Activated naive CD4-positive, alpha-beta T cell (primary cell): ENCODE measurements at places on chromosomes 12 and 14.

DNA sequence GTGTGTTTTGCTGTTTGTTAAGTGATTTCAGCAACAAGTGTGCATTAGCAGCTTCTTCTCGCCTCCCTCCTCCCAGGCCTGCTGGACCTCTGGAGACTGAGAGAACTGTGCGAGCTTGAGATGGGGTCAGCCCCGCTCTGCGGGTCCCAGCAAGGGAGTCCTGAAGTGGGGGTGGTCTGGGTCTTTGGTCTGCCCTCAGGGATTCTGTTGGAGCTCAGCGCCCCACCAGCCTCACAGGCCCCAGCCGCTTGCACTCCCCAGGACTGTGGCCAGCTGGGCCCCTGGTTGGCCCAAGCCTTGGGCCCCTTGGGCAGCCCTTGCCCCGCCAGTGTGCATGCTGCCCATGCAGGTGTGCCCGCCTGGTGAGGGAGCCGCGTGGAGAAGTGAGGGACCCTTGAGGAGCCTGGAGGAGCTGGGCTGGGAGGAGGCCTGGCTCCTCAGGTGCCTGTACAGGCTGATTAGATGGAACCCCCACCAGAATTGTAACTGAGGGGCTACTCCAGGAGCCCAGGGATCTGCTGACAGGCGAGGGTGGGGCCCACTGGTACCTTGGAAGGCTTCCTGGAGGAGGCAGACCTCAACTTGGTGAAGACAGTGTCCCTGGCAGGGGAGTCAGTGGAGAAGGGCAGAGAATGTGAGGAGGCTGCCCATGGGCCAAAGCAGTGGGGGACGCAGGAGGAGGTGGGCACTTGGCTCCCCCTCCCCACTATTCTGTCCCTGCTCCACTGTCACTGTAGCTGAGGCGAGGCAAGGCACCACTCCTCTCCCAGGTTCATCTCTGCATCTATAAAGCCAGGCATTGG is 56.7 kb downstream of the BEGAIN start:
- no peak for DNase-seq

DNA sequence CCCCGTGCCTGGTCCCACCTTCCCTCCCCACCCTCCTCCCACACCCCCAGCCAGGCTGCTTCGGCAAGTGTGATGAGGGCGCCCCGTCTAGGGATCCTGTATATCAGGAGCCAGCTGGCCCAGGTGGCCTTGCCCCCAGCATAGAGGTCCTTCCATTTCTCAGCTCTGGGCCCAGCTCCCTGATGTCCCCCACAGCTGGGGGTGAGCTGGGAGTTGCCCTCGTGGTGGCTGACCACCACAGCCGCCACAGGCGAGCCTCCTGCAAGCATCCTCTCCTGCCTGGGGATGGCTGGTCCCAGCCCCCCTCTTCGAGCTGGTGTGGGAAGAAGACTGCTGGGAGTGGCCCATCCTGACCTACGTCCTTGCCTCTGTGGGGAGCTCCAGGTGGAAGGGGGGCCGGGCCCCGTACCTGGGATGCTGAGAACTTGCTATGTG is 7.4 kb downstream of the ASPG start:
- DNase-seq, result no peak

DNA sequence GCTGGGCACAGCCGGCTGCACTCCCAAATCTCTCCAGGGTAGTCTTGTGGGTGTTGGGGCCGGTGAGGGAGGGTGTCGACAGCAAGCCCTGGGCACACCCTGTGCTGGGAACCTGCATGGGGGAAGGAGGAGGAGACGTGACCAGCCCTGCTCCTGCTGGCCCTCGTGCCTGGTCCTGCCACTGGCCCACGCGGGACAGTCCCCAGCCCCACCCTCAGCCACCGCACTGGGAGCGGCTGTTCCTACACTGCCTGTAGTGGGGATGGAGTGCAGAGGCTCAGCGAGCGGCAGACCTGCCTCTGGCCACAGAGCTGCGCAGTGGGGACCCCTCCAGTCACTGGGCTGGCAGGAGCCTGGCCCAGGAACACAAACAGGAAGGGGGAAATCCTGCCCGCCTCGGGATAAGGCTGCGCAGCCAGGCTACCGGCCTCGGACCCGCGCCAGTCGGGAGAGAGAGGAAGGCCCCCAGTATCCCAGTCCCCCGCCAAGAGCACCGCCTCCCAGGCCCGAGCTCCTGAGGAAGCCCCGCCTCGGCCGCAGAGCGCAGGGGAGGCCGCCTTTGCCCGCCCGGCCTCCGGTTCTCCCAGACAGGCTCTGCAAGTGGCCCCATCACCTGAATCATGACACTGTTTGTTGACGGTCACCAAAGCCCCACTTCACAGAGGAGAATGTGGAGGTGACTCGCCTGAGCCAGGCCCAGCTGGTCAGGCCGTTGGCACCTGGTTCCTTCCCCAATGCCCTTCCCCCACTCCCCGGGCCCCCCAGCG is 10.6 kb downstream of the AHNAK2 start:
- DNase-seq, result no peak

DNA sequence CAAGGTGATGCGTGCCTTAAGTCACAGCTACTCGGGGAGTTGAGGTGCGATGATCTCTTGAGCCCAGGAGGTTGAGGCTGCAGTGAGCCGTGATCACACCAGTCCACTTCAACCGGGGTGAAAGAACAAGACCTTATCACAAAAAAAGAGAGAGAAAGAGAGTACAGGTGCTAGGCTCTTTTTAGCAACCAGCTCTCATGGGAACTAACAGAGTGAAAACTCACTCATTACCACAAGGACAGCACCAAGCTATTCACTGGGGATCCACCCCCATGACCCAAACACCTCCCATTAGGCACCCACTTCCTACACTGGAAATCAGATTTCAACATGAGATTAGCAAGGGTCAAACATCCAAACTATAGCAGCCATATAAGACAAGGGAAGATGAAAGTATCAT is 164.2 kb downstream of the NDUFA12 start:
- DNase-seq, result no peak

GRCh38 chr12:70609739-70610491 is 27.3 kb downstream of the PTPRB start:
- no peak for DNase-seq

GRCh38 chr12:132143336-132144071 is 615 bp downstream of the DDX51 start:
- no peak for DNase-seq

DNA sequence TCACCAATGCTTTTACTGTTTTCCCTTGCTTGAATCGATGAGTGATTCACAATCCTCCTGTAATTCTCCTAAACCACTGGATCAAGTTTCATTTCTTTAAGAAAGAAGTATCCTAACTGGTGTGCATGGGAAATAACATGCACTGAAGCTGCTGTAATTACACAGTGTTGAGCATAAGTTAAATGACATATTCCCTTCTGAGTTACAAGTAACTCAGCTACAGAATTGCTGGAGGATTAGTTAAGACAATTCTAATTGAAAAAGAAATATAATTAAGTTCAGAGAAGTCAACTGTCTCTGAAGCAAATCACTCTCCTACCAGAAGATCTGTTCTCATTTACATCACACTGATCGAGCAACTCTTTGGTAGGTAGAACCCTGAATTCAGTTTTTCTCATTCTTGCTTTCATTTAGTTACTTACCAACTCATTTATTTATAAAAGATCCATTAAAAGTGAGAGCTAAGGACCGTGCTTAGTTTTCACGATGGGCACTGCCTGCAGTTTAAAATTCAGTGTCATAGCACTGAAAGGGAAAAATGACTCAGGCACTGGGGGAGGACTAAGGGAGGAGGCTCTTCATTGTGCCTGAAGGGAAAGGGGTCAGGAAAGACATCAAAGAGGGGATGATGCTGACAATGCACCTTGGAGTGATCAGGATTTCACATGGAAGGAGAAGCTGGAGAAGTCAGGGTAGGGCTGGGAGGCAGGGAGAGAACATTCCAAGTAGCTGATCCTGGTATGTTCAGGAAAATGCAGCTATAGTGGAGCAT is 327.2 kb downstream of the EMP1 start:
- no peak for DNase-seq

DNA sequence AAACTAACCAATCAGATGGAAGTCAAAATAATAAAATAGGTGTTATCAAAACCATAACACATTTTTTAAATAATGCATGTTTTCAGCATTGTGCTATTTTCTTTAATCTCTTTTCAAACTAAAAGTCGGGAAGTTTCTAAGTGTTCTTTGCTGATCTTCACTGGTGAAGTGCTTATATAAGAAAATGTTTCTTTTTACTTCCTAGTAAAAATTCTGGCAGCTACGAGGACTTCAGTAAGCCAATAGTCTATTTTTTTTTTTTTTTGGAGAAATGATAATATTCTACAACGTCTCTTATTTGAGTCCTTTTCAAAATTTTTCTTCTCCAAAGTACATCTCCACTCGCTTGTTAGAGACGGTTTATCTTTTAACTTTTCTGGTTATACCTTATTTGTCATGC is 448.0 kb downstream of the SLC6A15 start:
- no peak for DNase-seq

DNA sequence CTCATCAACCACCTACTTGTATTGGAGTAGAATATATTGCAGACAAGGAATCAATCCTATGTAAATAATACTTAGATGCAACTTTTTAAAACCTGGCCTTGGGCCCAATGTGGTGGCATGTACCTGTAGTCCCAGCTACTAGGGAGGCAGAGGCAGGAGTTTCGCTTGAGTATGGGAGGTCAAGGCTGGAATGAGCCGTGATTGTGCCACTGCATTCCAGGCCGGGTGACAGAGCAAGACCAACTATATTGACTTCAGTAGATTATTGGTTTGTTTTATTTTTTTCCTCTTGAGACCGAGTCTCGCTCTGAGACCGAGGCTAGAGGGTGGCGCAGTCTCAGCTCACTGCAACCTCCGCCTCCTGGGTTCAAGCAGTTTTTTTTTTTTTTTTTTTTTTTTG is 3.6 kb downstream of the LARP4 start:
- no peak for DNase-seq

- no peak for DNase-seq
These were observed 166.1 kb upstream of the KITLG start for GRCh38 chr12:88746386-88746785.

DNA sequence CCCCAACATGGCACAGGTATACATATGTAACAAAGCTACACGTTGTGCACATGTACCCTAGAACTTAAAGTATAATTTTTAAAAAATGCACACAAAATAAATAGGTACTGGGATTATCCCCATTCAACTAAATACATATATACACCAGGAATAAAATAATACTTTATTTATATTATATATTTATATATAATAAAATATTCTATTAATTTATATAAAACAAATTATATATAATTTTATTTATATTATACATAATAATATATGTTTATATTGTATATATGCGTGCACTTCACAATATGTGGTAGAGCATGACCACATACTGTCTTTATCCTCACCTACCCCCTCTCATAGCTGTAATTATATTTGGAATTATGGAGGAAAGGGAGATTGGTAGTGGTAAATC is 119.1 kb upstream of the TMEM260 start:
- DNase-seq, result no peak

GRCh38 chr12:42767998-42768397 is 178.5 kb upstream of the PRICKLE1 start:
- DNase-seq, result no peak

DNA sequence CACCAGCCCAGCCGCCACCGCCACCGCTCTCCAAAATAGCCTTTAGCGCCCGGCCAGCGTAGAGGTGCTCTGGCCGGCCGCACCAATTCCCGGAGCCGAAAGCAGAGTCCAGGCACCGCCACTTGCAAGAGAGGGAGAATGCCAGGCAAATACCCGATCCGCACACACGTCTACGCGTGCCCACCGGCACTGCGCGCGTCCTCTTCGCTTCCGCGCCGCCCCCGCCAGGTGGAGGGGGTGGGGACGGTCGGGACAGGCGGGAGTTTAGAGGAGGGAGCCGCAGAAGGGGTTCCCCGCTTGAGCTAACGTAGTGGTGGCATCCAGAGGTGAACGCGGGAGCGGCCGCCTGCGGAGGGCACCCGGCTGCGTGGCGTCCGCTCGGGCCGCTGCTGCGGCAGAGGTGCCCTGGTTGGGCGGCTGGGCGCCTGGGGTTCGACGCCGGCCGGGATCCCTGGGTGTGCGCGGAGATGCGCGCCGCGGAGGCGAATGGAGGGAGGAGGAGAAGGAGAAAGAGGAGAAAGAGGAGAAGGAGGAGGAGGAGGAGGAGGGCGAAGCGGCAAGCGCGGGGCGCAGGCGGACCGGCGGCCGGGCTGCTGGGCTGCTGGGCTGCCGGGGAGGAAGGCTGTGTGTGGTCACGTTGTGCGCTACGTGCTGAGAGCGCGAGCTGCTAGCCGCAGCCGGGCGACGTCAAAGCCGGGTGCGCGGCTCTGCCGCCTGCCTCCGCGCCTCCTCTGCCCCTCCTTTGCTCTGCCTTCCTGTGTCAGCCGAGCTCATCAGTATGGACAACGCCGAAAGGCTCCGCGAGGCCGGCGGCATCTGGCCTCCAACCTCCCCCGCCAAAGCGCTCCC is at the start of gene MDGA2:
MDGA2 (minus strand) TSS at position 140 of the 849 bp plus-strand sequence.
- DNase-seq, result no peak

DNA sequence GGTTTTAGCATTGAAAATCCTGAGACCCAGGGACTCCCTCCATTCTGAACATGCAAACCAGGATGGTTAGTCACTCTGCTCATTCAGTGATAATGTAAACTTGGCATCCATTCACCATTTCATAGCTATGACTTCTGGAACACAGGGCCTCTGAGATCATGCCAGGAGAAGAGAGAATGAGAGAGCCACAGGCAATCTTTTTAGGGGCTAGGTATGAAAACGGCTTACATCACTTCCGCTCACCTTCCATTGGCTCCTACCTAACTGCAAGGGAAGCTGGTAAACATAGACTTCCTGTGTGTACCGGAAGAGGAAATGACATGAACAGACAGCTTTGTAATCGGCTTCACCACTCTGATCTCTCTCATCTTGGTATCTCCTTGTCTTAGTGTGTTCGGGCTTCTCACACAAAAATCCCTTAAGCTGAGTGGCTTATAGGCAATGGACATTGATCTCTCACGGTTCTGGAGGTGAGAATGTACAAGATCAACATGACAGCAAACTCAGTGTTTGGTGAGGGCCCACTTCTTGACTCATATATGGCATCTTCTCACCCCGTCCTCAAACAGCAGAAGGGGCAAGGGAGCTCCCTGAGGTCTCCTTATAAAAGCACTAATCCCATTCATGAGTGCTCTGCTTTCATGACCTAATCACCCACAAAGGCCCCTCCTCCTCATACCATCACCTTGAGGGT is 465.9 kb upstream of the TBX3 start:
- DNase-seq, result no peak
